ENCODE measurements at places on chromosomes 1 and 21.

GRCh38 chr1:89068291-89068690 is 3.3 kb upstream of the GBP1 start:
- no peak for DNase-seq

DNA sequence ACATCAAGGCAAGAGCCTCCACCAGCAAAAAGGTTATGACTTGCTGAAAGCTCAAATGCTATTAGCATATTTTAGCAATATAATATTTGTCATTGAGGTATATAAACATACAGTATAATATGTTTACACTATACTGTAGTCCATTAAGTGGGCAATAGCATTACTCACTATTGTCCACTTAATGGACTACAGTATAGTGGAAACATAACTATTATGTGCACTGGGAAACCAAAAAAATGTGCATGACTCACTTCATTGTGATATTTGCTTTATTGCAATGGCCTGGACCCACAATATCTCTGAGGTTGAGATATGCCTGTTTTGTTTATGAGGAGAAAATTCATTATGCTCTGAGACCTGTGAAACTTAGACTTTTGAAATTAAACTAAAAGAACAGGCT is 300.0 kb downstream of the BARHL2 start:
- DNase-seq = no peak

GRCh38 chr1:92273039-92273438 is 25.7 kb downstream of the GLMN start:
- DNase-seq = no peak

DNA sequence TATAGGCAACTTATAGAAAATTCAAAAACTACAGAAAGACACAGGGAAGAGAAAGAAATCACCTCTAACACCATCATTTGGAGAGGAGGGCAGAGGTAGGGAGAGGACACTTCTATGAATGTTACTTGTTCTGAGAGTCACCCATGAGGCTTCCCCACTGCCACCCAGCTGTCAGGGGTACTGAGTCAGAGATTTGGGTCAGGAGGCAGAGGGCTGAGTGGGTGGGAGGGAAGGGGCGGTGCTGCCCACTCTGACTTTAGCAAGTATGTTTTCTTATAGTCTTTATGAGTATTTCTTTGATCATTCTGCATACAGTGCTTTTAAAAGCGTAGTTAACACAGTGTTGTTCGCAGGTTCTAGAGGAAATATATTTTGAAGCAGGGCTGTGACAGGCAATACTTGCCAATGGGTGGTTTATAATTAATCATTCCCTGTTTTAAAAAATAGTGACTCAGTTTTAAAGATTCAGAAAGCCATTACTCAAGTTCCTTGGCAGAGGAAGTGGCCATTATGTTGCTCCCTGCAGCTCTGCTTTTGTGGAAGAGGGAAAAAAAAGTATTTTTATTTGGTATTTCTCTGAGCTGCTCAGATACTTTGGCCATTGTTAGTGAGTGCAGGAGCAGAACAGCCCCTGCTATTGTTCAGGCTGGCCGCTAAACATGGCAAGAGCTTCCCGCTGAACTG is 18.3 kb downstream of the IL6R start:
- no peak for DNase-seq

GRCh38 chr21:17729455-17729854 is 89.7 kb downstream of the C21orf91 start:
- DNase-seq = no peak

GRCh38 chr1:9990944-9991343 is 6.1 kb upstream of the RBP7 start:
- no peak for DNase-seq

- no peak for DNase-seq
Observed at GRCh38 chr1:31377364-31377863, 4.5 kb upstream of the FABP3 start.

- DNase-seq = no peak
Observed at GRCh38 chr21:24112020-24112419, 1495.3 kb downstream of the MRPL39 start.

DNA sequence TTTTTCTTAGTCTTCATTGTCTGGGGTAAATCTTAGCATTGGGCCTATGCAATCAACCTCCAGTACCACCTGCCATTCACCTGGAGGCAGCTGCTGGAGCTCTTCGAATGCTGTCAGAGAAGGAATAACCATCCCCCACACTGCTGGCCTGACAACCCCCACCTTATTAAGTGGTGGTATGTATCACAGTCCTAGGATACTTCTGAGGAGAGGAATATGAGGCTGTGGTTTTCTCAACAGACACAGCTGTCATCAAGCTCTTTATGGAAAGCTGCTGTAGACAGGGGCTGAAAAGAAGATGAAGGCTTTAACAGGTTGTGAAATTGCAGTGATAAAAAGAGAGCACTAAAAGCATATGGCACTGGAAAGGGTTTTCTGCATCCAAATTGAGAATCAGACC is 61.7 kb downstream of the TSEN15 start:
- DNase-seq = no peak

DNA sequence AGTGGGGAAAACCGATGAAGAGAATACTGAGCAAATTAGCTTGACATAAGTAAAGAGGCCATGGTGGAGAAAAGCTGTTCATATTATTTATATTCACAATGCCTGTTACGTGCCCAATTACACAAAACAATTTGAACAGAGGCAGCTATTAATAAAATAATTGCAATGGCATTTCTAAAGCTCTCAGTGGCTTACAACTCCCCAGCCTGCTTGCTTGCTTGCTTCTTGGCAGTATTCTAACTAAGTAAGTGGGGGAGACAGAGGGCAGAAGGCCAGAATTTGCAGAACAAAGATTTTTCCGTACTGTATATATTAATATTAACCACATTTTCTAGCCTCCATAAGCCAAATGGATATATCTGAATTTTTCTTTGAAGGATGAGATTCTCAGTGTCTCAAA is 12.9 kb downstream of the PTPN14 start:
- DNase-seq = no peak

- peak; percentile 91 for DNase-seq
Observed at GRCh38 chr1:201481761-201482493, 12.9 kb upstream of the PHLDA3 start.

DNA sequence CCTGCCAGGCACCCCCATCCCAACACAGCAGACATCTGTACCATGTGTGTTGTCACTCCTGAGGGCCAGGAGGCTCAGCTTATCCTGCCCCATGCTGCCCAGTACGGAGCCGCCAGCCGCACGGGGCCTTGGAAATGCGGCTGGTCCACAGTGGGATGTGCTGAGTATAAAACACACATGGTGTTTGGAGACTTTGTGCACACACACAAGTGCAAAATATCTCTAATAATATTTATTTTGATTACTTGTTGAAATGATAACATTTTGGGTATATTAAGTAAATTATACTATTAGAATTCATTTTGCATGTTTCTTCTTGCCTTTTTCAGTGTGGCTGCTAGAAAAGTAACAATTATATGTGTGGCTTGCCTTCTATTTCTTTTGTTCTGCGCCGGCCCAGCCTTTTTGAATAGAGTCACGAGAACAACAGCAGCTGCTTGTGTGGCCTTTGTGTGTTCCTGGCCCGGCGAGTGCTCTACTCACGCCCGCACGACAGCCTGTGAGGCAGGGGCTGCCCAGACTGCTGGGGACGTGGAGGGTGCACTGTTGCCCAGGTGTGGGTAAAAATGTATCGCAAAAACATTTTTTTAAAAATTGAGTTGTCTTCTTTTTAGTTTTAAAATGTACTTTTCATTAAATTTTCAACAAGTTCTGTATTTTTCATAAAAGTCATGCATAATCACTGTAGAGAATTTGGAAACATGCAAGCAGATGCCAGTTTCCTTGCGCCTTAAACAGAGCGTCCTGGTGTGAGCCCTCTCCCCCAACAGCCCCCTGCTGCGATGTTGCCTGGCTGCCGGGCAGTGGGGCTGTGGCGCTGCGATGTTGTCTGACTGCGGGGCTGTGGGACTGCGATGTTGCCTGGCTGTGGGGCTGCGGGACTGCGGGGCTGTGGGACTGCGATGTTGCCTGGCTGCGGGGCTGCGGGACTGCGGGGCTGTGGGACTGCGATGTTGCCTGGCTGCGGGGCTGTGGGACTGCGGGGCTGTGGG is 35.5 kb downstream of the COQ8A start:
- no peak for DNase-seq

DNA sequence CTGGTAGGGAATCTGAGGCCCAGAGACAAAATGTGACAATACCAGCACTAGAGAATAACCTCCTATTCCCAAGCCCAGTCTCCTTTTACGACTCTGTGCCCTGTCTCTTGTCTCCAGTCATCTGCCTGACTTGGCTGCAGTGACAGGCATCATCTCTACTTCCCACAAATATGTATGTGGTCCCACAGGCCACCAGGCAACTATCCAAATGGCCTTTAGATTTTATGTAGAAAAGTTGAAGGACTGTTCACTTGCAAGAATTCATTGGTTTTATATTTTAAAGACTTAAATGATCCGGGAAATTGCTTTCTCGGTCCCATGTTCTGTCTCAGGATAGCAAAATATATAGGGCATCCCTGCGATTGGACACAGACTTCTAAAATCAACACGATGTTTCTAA is 11.6 kb downstream of the KRTAP24-1 start:
- DNase-seq = no peak

DNA sequence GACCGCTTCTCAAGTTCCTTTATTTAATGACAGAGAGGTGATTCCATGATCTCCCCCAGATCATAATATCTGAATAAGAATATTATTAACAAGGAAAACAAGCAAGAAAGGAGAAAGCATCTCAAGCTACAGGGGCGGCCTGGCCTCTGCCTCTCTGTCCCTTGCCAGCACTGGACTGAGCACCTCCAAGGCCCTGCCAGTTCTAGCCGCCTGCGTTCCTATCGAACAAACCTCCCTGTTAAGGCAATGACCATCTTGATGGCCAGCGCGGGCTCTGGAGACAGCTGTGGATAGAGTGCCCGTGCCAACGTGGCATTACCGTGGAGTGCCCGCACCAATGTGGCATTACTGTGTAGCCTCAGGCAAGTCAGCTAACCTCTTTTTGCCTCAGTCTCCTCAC is 84.8 kb downstream of the NPHP4 start:
- no peak for DNase-seq

- no peak for DNase-seq
Observed at GRCh38 chr1:41364442-41365319, 3.4 kb downstream of the FOXO6 start.

GRCh38 chr21:16504766-16505165 is 775.0 kb downstream of the USP25 start:
- DNase-seq = no peak

- no peak for DNase-seq
Observed at GRCh38 chr21:39660191-39660980, 47.6 kb downstream of the B3GALT5 start.

- DNase-seq = no peak
Observed at GRCh38 chr1:153466908-153467307, 6.5 kb upstream of the S100A7 start.

- DNase-seq = no peak
Observed at GRCh38 chr1:63688302-63688890, 85.4 kb upstream of the ROR1 start.

DNA sequence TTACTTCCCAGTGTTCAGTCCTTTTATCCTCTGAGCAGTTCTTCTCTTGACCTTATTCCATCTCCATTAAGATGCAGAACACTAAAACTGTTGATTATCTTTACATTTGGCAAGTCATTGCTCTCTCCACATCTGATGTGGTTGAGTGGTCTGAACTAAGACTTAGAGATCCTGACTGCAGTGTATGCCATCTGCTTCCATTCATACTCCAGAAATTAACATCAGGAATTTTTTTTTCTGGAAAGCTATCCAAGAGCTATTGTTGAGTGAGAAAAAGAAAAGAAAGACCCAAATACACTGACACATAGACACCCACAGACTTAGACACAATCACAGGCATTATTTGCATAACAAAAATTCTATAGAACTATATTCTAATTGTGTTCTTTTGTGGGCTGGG is 3.7 kb upstream of the TRIM62 start:
- no peak for DNase-seq

- no peak for DNase-seq
Observed at GRCh38 chr1:186420311-186420710, 40.6 kb downstream of the PDC start.

DNA sequence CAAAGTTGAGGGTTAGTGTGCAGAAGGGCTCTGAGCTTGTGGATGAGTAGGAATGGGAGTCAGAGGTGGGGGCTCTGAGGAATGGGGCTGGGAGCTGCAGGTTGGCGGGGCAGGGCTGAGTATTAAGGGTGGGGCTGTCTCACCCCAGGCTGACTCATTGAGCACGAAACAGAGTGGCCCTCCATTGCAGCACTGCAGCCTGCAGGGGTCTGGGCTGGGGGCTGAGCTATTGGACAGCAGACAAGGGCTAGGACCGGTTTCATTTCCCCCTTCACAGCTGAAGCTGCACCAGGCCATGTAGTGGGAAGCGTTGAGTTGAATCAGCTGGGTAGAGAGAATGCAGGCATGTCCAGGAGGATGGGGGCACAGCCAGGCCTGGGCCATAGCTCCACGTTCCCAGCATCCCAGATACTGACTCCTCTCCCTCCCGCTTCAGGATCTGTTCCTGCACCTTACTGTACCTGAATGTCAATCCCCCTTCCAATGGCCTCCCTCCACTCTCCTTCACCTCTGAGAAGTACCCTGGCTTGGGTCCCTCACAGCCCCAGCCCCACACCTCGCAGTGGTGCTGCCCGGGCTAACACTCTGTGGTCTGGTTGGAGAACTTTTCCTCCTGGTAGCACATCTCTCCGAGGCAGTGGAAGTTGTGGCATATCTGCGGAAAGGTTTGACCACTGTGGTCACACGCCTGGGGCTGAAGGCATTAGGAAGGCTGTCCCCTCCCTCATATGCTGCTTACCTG is 4.4 kb upstream of the INPP5B start:
- peak; percentile 31 for DNase-seq

DNA sequence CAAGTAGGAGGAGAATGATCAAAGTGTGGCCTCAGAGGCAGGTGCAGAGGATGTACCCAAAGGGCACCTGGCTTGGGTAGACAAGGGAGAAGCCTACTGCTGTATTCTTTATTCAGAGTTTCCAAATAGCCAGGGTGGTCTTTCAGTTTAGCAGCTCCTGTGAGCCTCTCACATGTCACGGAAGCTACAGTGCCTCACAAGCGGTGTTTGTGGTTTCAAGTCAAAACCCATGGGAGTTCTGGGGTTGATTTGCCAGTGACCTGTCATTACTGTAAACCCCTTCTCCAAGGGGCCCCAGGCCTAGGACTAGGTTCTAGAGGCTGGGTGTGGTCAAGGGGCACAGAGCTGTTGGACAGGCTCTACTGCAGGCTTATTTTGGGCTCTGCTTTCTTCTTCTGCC is 10.2 kb upstream of the IL10 start:
- DNase-seq = peak; percentile 34

DNA sequence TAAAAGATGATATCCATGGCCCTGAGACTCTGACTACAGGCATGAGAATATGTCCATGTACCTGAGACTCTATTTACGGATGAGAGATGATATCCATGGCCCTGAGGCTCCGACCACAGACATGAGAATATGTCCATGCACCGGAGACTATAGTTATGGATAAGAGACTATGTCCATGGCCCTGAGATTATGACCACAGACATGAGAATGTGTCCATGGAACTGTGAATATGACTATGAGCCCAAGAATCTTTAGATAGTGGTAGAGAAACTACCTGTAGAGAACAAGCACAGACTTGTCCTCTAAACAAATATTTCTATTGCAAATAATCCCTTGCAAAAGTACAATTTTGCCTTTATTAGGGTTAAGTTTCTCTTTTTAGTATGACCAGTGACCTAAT is 263.2 kb downstream of the PCP4 start:
- DNase-seq = no peak

Measured in GM13976 (cell line).